H4 (cell line): ENCODE measurements at places on chromosomes 4 and X. TPM values are rescaled to one million over a fixed set of nuclear protein-coding genes. Genes with fewer than 3 reads are reported as not detected.

- peak; percentile 13 for DNase-seq
Measured at GRCh38 chr4:107255596-107255995, 219.5 kb upstream of the DKK2 start.

- no peak for DNase-seq
Measured at GRCh38 chr4:128802680-128803628, 6.5 kb upstream of the JADE1 start.

DNA sequence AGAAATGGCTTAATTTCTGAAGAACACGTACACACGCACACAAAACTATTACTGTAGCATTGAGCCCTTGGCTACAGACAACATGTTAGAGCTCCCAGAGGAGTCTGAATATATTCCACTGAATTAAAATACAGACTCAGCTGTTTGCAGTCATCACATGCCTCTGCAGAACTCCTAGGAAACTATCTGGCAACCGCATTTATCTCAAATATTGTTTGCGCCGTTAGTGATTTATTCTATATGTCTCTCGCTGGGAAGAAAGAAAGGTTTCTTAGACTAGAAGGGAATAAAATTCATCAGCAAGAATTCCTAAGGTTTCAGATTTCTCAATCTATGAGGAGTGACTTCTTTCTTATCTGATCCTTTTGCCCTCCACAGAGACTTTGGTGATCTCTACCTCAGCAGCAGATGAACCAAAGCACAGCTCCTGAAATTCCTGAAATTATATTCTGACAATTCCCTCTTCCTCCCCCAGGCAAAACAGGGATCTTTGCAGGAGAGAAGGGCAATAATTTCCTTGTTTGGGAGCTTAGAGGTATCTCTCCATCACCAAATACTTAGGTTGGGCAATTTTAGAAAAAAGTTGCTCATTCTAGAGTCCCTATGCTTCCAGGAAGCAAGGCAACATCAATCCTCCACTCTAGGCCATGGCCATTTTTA, 199.2 kb downstream of the APBB2 start:
- DNase-seq, result no peak

GRCh38 chrX:152989292-152989658, 4.6 kb downstream of the PNMA5 start:
- no peak for DNase-seq

- DNase-seq, result no peak
Measured at GRCh38 chr4:86821151-86821550, 28.0 kb downstream of the SLC10A6 start.

- DNase-seq, result no peak
Measured at GRCh38 chrX:38891641-38892413, 90.6 kb downstream of the MID1IP1 start.

- peak; percentile 49 for DNase-seq
Measured at GRCh38 chr4:16133406-16133805, 49.6 kb upstream of the PROM1 start.

GRCh38 chr4:185263419-185263818, 54.0 kb downstream of the SNX25 start:
- DNase-seq, result no peak

- no peak for DNase-seq
Measured at GRCh38 chr4:139700568-139700967, 34.9 kb downstream of the MGST2 start.

- no peak for DNase-seq
Measured at GRCh38 chrX:99192421-99192820, 1217.7 kb downstream of the PCDH19 start.

DNA sequence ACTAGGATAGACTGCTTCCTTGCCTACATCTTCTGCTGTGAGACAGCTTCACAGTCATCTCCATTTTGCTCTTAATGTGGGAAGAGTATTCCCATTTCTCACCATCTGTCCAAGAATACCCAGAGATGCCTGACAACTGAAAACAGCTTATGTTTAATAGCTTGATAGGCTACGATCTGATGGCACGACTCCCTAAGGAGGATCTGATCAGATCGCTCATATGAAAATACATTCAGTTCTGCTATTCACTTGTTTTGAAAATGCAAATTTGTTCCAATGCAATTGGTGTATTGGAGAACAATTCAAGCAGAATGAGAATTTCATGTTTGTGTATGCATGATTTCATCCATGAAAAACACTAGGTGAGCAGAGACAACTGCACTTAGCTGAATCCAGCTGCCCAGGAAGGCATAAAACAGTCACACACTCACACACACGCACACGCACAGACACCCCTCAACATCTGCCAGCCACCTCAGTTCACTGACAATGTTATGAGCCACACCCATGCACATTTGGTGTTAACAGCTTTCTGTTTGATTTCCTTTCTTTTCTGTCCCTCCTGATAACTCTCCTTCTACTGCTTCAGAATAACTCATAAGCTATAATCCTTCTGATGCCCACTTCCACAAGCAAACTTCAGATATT, 29.6 kb downstream of the TRIML1 start:
- DNase-seq, result no peak

- DNase-seq, result peak; percentile 40
Measured at GRCh38 chr4:183989461-183989860, 84.4 kb downstream of the STOX2 start.

- DNase-seq, result peak; percentile 28
Measured at GRCh38 chrX:54495814-54496516, at the start of gene FGD1. TSS of gene FGD1 (minus strand) at chrX:54496234. CDS start at chrX:54495432, 802 bp downstream.

DNA sequence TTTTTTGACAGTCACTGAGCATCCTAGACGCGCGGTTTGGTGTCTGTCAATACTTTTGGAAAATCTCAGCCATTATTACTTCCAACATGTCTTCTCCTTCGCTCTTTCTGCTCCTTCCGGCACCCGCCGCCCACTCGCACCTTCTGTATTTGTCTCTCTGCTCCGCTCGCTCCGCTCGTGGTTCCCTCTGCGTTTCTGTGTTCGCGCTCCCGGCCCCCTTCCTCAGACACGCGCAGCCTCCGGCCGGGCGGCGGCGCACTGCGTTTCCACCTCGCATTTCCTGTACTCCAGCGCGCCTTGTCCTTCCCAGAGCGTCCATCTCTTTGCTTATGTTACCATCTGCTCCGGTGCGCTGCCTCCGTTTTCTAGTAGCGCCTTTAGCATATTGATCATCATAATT, 21.1 kb downstream of the PDE6B start:
- DNase-seq, result no peak

- no peak for DNase-seq
Measured at GRCh38 chr4:78484574-78484973, 67.0 kb upstream of the ANXA3 start.

- DNase-seq, result no peak
Measured at GRCh38 chr4:120466429-120466828, 399.8 kb upstream of the MAD2L1 start.

GRCh38 chr4:76458825-76459224, 23.8 kb downstream of the SHROOM3 start:
- no peak for DNase-seq

DNA sequence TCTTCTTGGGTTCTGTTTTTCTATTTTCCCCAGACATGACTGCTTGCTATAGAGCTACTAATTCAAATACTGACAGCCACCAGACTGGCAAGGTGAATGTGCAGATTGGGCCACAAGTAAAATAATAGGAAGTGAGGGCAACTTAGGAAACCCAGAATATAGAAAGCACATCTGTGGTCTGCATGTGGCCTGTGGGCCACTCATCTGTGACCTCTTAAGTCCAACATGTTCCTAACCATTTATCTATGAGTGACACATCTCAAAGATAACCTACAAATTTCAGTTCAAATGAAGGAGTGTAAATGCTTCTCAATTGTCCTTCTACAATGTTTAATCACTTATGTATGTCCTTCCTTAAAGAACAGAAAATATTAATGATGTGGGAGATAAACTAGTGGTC, 128.9 kb downstream of the REELD1 start:
- no peak for DNase-seq

DNA sequence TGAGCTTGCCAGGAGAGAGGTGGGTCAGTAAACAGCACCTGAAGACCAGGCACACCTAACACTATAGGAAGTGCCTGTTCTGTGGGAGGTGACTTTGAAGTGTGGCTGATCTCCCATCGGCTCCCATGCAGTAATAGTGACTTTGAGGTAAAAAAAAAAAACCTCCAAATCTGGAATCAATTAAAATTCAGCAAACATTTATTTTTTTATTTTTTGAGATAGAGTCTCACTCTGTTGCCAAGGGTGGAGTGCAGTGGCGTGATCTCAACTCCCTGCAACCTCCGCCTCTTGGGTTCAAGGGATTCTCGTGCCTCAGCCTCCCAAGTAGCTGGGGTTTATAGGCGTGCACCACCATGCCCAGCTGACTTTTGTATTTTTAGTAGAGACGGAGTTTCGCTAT, 32.4 kb downstream of the ARHGAP10 start:
- DNase-seq, result no peak

- DNase-seq, result no peak
Measured at GRCh38 chr4:123244137-123244536, 152.5 kb upstream of the SPRY1 start.

- no peak for DNase-seq
Measured at GRCh38 chr4:61152433-61152832, 47.7 kb upstream of the ADGRL3 start.

- no peak for DNase-seq
Measured at GRCh38 chrX:65987811-65988210, 52.1 kb downstream of the VSIG4 start.

DNA sequence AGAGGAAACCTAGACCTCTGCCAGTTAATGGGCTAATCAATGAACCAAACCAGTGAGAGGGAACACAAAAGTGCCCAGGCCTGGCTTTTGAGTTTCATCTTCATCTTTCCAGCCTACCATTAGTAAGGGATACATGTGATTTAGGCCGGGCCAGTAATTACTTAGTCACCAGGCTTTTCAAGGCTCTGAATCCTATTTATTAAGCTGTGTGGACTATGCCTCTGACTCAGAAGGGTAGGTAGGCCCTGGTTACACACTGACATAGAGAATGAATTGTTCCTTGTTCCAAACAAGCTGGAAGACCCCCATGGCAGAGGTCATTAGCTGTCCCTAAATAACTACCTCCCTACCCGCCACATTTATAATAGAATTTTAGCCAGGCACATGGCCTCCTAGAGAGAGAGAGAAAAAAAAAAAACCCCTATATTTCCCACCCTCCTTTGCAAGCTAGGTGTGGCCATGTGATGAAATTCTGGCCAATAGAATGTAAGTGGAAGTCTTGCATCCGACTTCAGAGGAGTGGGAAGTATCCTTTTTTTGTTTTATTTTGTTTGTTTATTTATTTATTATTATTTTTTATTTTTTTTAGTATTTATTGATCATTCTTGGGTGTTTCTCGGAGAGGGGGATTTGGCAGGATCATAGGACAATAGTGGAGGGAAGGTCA, 112.3 kb upstream of the BCOR start:
- DNase-seq, result no peak

DNA sequence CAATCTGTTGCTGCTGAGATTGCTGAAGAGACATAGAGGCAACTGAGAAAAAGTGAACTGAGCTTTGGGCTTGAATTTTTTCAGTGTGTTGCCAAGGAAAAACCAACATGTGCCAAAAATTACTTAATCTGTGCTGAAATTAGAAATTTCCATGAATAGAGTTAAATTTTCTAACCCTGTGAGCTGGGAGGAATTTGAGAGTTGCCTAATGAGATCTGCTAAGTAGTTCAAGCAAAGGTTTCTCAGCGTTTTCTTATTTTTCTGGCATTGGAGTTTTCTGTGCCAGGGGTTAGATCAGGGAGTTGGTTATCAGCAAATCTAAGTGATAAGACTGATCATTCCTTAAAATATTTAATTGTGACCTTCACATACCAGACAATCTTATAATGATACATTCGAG, 457.5 kb upstream of the GNPDA2 start:
- no peak for DNase-seq

- DNase-seq, result no peak
Measured at GRCh38 chr4:61220556-61220955, 20.4 kb downstream of the ADGRL3 start.

GRCh38 chrX:70826715-70827114, 81.8 kb downstream of the TEX11 start:
- peak; percentile 10 for DNase-seq

GRCh38 chr4:150130933-150131332, 52.7 kb downstream of the DCLK2 start:
- DNase-seq, result no peak

DNA sequence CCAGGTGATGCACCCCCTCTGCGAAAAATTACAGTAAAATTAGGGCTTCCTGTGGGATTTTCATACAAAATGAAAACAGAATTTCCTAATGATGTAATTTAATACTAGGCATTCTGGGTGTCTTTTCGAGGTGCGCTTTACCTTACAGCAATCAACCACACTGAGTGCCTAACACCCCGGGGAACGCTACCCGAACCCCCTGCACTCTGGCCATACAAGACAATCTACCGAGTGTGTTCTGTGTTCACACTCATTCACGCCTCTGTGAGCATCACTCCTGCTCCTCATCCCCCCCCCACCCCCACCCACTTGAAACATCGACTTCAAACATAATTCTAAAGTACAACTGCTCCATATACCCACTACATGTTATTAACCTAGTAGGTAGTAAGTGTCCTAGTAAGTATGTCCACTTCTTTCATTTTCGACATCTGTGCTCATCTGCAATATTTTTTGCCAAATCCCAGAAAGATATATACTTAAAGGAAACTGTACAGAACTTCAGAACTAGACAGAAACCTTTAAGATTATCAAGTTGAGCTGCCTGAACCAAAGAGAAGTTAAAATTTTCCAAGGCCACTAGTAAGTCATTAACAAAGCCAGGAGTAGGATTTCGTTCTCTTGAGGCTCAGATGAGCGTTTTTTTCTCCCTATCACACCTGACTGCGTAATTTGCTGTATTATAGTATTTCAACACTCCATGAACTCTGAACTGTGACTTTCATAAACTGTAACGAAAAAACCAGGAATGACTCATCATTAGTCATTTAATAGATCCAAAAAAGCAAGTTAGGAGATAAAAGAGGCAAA, 80.0 kb downstream of the FAT1 start:
- peak; percentile 45 for DNase-seq

- peak; percentile 27 for DNase-seq
Measured at GRCh38 chr4:26780539-26780938, 80.1 kb upstream of the STIM2 start.

- peak; percentile 42 for DNase-seq
Measured at GRCh38 chr4:48290146-48290772, 20.6 kb upstream of the TEC start.

DNA sequence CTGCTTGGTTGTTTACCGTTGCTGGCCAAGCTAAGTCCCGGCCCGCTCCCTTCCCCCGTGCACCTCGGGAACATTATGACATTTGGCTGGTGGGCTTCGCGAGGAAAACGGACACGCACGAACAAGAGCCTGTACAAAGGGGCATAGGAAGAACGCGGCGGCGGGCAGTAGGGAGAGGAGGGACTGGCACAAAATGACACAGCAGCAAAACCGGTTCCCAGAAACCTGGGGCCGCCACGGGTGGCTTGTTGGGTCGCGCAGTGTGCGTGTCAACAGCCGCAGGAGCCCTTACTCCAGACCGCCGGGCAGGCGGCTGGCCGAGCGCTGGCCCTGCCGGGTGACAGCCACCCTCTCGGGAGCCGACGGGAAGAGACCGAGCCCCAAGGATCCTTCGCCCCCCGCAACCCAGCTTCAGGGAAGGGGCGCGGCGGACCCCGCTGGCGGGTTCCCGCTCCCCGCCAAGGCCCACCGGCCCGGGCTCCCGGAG, 1.6 kb upstream of the LIN54 start:
- no peak for DNase-seq

The BTC gene
- total RNA-seq, result 1.1 and 2.1 TPM in 2 replicates

The CLDN34 gene
- total RNA-seq, result not detected in 2 replicates

The ZNF141 gene
- 0.90 and 1.2 TPM in 2 replicates for total RNA-seq

The LETM1 gene
- 37.7 and 42.6 TPM in 2 replicates for total RNA-seq

The CYSLTR1 gene
- total RNA-seq, result 0.04 TPM in 1 of 2 replicates, not detected in the other

The FMR1NB gene
- not detected in 2 replicates for total RNA-seq

The DGAT2L6 gene
- not detected in 2 replicates for total RNA-seq

The RTL3 gene
- total RNA-seq, result not detected in 2 replicates

The PPP2R3B gene
- 12.6 and 34.7 TPM in 2 replicates for total RNA-seq

The JADE3 gene
- total RNA-seq, result 4.6 and 5.6 TPM in 2 replicates

The ADGRA3 gene
- 27.3 and 31.2 TPM in 2 replicates for total RNA-seq

The NUP54 gene
- total RNA-seq, result 56.3 and 68.6 TPM in 2 replicates

The ARMCX6 gene
- total RNA-seq, result 17.1 and 18.9 TPM in 2 replicates

The ITGB1BP2 gene
- total RNA-seq, result 1.4 TPM in 1 of 2 replicates, not detected in the other
